ENCODE measurements at places on chromosomes 4 and X. TPM values are rescaled to one million over a fixed set of nuclear protein-coding genes. Genes with fewer than 3 reads are reported as not detected.
A peak's percentile ranks its signal among the peaks of the same experiment; 100 is the strongest.

DLG3 gene
- 55.6 TPM for total RNA-seq

FGFR3 gene
- total RNA-seq, result 8.2 TPM

KLB gene
- total RNA-seq, result not detected

DNA sequence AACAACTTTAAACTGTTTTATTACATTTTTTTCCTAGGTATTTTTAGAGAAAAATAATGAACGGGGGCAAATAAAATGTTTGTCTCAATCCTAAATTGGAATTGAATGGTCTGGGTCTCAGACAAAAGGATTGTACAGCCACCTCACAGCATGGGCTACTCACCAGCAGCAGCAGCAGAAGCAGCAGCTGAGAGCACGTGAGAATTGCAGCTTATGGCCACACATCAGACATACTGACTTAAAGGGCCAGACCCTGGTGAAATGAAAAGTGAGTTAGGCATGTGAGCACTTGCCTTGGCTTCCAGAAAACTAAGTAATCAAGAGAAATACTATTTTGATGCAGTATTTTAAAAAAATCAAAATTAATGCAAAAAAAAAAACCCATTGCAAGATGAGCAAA, 56.6 kb downstream of the AASDH start:
- no peak for DNase-seq

- DNase-seq, result no peak
These were observed 14.6 kb upstream of the PRSS12 start for GRCh38 chr4:118367361-118367760.

- DNase-seq, result no peak
These were observed 205.3 kb downstream of the TLL1 start for GRCh38 chr4:166078383-166078782.

DNA sequence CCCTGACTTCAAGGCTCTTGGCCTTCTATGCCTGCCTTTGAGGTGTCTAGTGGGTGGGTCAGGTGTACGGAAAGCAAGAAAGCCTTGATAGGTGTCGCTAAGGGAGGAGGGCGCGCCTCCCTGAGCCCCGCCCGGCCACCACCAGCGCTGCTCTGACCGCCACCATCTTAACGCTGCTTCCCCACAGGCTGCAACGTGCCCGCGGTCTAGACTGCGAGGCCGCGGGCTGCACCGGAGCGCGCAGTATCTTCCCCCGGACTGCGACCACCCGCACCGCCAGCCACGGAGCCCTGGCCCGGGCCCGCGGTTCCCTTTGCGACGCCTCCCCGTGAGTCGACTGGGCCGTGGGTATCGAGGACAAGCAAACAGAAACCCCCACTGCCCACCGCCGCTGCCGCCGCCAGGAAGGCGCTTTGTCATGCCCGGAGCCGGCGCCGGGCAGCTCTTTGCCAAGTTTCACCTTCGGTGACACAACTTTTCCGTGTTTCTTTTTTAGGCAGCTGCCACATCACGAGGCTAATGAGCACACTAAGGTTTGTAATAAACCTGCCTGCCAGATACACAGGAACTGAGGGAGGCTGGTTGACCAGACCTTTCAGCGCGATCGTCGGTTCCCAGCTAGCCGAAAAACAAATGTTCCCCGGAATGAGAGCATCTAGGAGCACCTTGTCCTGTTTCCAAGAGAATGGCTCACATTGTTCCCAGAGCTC, 335.8 kb upstream of the F9 start:
- DNase-seq, result no peak

- DNase-seq, result no peak
These were observed 25.6 kb downstream of the CHM start for GRCh38 chrX:86021652-86022289.

GRCh38 chr4:149896432-149896831, 80.8 kb upstream of the IQCM start:
- no peak for DNase-seq

DNA sequence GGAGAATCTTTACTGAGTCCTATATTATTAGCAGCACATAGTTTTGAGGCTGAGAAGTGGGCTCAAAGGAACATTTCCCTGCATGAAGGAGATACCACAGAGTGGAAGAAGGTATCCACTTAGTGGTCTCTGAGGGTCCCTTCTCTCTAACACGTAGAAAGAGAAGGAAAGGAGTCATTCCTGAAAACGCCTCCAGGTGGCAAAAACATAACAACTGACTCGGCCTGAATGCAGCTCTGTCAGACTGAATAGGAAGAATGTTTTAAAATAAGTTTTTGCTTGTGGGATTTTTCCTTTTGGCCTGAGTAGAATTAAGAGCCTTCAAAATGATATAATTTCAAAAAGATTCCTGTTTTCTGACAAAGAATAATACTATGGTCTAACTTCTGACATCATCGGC, 23.3 kb downstream of the RPGR start:
- no peak for DNase-seq

DNA sequence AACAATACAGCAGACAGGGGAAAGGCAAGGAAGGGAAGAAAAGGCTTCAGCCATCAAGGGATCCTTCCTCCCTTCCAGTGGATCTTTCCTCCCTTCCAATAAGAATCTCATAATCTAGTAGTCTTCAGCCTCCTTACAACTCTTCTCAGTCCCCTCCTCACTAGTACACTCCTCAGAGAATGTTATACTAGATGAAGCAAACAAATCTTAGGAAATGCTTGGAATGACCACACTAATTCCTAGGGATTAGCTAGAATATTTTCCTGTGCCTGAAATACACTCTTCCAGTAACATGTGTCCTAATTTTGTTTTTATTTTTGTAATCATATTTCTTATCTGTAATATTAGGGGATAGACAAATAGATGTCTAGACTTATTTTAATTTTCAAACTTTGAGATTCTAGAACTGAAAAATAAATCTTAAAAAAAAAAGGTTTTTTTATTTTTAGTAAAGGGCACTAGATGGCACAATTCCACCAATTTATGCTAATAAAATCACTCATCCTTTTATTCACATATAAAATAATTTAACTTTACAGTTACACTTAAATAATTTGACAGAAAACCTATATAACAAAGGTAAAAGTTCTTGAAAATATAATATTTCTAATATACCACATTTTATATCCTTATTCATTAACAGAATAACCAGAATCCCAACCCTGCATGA, 7.0 kb upstream of the STPG2 start:
- no peak for DNase-seq

DNA sequence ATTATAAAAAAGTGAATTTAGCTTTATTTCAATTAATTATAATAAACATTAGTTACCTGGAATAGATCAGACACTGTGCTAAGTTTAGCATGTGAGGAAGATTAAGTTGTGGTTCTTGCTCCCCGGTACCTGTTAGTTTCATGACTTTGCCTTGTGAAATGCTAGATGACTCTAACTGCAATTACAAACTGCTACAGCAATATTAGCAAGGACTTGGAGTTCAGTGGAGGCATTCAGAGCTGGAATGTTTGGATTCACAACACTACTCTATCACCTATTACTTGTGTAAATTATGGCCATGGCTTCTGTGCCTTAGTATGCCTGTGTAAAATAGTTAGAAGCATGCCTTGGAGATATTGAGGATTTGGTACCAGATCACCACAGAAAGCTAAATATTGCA, 21.4 kb upstream of the ANXA10 start:
- no peak for DNase-seq

DNA sequence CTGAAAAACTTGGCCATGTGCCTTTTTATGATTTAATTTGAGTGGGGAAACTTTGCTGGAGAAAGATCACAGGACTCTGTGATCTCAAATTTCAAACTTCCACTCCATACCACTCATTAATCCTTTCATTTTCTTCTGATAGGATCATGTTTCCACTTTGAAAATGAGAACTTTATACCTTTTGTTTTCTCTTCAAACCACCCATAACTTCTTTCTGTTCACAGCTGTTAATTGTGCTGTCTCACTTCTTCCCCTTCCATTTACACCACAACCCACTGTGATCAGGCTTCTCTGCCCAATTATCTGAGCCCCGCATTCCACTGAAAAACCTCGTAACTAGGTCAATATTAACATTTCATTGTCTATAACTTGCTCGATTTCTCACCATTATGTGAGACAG, 47.0 kb upstream of the ARSJ start:
- no peak for DNase-seq

DNA sequence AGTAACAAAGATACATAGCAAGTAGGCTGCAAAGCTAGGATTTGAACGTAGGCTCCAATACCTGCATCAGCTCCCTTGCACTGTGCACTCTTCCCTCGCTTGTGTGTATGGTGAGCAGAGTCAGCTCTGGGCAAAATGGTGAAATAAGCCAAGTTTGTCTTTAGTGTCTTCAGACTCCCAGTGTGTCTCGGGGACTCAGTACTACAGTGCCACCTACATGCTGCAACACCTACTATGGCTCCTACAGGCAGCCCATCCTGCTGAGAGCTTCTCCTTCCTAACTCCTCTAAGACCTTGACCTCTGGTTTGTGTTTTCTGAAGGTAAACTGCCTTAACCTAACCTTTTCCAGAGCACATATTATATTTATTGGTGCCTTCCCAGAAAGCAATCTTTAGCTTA, 42.5 kb downstream of the RTL9 start:
- no peak for DNase-seq

- DNase-seq, result no peak
These were observed 2.7 kb upstream of the TMPRSS11F start for GRCh38 chr4:68132342-68132741.

GRCh38 chr4:155974476-155974749, 20.7 kb upstream of the CTSO start:
- no peak for DNase-seq

- DNase-seq, result no peak
These were observed 296.0 kb upstream of the FTHL17 start for GRCh38 chrX:31367816-31368215.

GRCh38 chr4:112377171-112377570, 80.0 kb downstream of the ALPK1 start:
- no peak for DNase-seq

DNA sequence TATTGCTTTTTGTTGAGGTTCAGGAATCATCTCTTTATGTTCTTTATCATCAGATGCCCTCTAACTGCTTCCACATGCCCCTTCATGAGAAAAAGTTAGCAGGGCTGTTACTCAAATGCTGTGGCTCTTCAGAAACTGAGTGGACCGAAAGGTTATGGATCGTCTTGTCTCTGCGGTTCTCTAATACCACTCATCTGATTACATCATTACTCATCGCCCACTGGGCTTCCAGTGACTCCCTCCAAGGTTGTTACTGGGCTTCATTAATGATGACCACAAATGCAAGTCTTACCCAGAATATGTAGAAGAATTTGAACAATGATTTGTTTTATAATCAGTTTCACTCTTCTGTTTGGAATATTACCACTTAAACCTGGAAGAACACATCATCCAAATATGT, 67.7 kb downstream of the RWDD4 start:
- DNase-seq, result no peak

- no peak for DNase-seq
These were observed 69.0 kb downstream of the ATOH1 start for GRCh38 chr4:93897559-93897958.

- DNase-seq, result no peak
These were observed 753.8 kb upstream of the PCDH7 start for GRCh38 chr4:29966386-29966785.

GRCh38 chrX:120794525-120794975, 81.1 kb downstream of the CT47B1 start:
- peak; percentile 73 for DNase-seq

GRCh38 chrX:103811858-103812257, 20.2 kb downstream of the RAB9B start:
- no peak for DNase-seq

DNA sequence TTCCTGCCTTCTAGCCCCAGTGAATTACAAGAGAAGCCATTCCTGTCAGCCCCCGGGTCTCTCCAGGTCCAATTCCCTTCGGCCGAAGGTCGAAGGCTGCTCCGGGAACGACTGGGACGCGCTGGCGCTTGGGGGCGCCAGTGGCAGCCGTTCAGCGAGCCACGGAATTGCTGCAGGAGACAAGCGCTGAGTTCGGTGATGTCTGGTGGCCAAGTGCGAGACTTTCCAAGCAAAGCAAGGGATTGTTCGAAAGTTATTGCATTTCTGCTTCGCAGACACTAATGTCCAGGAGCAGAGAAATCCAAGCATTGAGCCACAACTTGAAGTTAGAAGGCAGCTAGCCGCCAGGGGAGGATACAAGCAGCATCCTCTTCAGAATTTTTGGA, 1.1 kb upstream of the DKK2 start:
- DNase-seq, result no peak

GRCh38 chr4:180059216-180059881, 2183.9 kb upstream of the TENM3 start:
- DNase-seq, result no peak

GRCh38 chrX:24842486-24842885, 148.8 kb downstream of the POLA1 start:
- no peak for DNase-seq

- no peak for DNase-seq
These were observed 28.4 kb upstream of the NDST3 start for GRCh38 chr4:118005883-118006282.

All from PC-9 (cell line).